ENCODE measurements at places on chromosomes 4 and X.

GRCh38 chr4:37971202-37971601 is 11.0 kb downstream of the PTTG2 start:
- no peak overlapping the region for H3K4me3 ChIP-seq
- no peaks in the 10 kb centered on the region for H3K4me1 ChIP-seq
- H3K36me3 ChIP-seq: no peaks in the 10 kb centered on the region
- H3K27ac ChIP-seq: no peak overlapping the region
- DNase-seq: no peak

DNA sequence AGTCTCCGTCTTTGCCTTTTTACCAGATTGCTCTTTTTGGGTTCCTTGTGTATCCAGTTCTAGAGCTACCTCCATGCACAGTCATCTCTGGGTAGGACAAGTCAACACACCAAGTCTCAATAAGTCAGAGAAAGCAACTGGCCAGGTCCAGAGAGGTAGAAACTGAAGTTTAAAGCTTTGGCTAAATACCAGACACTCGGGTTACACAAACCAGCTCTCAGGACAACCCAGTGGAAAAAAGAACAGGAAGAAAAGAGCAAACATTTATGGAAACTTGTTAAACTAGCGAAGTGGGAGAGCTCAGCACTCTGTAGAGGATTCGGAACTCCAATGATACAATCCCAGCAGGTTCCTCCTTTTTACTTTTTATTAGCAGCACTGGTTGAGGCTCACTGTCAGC is 291.0 kb upstream of the CPEB2 start:
- H3K4me1 ChIP-seq: no peaks in the 10 kb centered on the region
- DNase-seq: no peak
- no peak overlapping the region for H3K4me3 ChIP-seq
- H3K36me3 ChIP-seq: no peaks in the 10 kb centered on the region

GRCh38 chrX:112642349-112642748 is 37.4 kb downstream of the LHFPL1 start:
- peak; percentile 75 for DNase-seq
- H3K4me1 ChIP-seq: peaks cover 4% of the 10 kb centered on the region
- no peak overlapping the region for H3K27ac ChIP-seq
- H3K27me3 ChIP-seq: no peaks in the 10 kb centered on the region
- H3K4me3 ChIP-seq: no peak overlapping the region

GRCh38 chr4:2827874-2828751 is 15.5 kb upstream of the ADD1 start:
- no peak overlapping the region for H3K27ac ChIP-seq
- no peaks in the 10 kb centered on the region for H3K4me1 ChIP-seq
- no peak overlapping the region for H3K4me3 ChIP-seq
- no peaks in the 10 kb centered on the region for H3K27me3 ChIP-seq
- DNase-seq: no peak
- H3K36me3 ChIP-seq: peaks cover 86% of the 10 kb centered on the region

DNA sequence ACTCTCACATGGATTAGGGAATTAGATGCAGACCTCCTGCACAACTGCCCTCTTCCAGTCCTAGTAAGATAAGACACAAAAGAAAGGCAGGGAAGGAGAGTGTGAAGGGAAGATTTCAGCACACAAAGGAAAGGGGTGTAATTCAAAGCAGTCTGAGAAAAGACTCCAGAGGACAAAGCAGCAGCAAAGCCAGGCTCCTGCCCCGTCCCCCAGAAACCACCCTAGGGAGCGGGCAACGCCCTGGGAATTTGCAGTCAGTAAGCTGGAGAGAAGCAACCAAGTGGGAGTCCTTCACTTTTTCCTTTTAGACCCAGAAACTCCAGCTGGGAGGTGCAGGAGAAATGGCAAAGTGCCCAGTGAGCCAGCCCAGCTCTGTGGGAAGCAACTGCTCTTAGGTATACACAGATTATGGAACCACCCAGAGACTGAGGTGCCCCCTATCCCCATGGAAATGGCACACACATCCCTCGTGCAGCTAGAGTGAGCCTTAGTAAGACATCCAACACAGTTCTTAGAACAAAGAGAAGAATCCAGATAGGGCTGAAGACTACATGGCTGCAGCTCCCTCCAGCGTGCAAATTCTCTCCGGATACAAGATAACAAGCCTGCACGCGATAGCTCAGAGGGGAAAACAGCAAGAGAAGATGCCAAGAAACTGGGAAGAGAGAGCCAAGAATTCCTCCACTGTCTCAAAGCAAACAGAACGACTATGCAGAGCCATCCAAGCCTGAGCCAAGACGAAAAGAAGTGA is 26.5 kb upstream of the IRAK1 start:
- peaks cover 1% of the 10 kb centered on the region for H3K36me3 ChIP-seq
- H3K4me1 ChIP-seq: peaks cover 16% of the 10 kb centered on the region
- H3K27me3 ChIP-seq: no peaks in the 10 kb centered on the region

DNA sequence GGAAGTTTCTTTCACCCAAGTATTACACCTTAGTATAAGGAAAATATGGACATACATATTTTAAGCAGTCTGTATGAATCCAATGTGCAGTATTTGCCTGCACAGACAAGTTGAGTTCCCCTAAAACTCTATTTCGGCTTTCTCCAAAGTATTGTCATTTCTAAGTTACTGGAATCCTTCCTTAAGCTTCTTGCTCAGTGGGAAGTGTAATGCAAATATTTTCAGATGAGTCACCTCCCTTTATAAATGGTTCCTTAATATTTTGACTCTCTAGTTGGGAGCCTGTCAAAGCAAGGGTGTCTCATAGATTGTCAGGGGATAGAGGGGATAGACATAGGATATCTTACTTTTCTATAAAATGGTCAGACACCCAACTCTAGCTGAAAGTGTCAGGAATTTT is 178.6 kb downstream of the NAA11 start:
- no peaks in the 10 kb centered on the region for H3K36me3 ChIP-seq
- no peak overlapping the region for H3K4me3 ChIP-seq
- H3K4me1 ChIP-seq: no peaks in the 10 kb centered on the region
- no peak overlapping the region for H3K27ac ChIP-seq
- no peaks in the 10 kb centered on the region for H3K27me3 ChIP-seq

DNA sequence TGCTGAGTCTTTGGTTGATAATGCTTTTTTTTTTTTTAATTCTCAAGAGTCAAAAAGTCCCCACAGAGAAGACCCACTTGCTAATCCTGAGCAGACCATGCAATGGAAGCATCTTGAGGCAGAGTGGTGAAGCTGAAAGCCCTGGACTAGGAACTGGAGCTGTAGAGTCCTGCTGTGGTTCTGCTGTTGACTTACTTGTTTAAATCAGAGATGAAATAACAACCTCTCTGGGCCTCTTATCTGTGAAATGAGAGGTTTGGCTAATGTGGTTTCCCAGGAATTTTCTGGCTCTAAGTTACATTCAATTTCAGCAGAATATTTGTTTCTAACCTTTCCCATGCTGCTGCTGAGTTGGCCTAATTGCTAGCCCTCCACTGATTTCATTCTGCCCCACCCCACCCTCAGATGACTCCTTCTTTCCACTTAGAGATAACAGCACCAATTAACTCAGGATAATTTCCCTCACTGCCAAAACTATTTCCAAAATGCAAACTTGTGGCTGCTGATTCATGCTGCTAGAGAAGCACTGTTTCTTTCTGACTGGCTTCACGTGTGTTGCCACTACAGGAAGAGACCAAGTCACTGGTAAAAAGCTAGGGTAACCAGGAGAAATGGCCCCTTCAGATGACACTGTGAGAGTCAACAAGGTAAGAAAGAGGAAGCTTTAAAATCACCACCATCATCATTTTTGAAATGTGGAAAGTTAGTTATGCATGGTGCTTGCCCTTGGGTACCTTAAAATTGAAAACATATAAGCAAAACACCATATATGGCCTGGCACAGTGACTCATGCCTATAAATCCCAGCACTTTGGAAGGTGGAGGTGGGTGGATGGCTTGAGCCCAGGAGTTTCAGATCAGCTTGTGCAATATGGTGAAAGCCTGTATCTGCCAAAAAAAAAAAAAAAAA is 326.4 kb downstream of the DCHS2 start:
- DNase-seq: peak; percentile 77
- H3K27ac ChIP-seq: peak overlapping the region; percentile 56
- peaks cover 1% of the 10 kb centered on the region for H3K4me1 ChIP-seq
- no peaks in the 10 kb centered on the region for H3K36me3 ChIP-seq
- H3K27me3 ChIP-seq: no peaks in the 10 kb centered on the region

- no peaks in the 10 kb centered on the region for H3K27me3 ChIP-seq
- DNase-seq: no peak
- no peaks in the 10 kb centered on the region for H3K36me3 ChIP-seq
- H3K4me1 ChIP-seq: no peaks in the 10 kb centered on the region
- H3K4me3 ChIP-seq: no peak overlapping the region
These were observed 73.8 kb downstream of the MFAP3L start for GRCh38 chr4:169952236-169953002.

- H3K27ac ChIP-seq: no peak overlapping the region
- peaks cover 17% of the 10 kb centered on the region for H3K4me1 ChIP-seq
- no peaks in the 10 kb centered on the region for H3K36me3 ChIP-seq
- no peak overlapping the region for H3K4me3 ChIP-seq
- H3K27me3 ChIP-seq: no peaks in the 10 kb centered on the region
- DNase-seq: no peak
These were observed 63.7 kb upstream of the CAMK2D start for GRCh38 chr4:113825272-113825671.

DNA sequence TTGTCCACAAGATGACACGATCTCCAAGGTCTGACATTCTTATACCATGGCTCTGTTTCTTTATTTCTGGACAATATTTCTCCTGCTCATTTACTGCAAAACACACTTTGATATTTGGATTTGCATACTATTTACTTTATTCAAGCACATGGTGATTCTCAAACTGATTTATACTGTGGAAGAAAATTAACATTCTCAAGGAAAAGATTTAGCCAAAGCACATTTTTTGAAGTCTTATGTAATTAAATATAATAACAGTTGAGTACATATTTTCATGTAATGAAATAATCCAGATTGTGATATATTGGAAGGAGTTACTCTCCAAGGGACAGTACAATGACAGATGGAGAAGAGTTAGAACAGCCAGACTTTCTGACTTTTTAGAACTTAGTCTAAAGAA is 155.8 kb upstream of the CT83 start:
- H3K27me3 ChIP-seq: no peaks in the 10 kb centered on the region
- no peaks in the 10 kb centered on the region for H3K36me3 ChIP-seq
- no peak for DNase-seq
- no peak overlapping the region for H3K4me3 ChIP-seq
- H3K27ac ChIP-seq: no peak overlapping the region

GRCh38 chr4:3355266-3355748 is 62.5 kb downstream of the RGS12 start:
- H3K27ac ChIP-seq: no peak overlapping the region
- no peaks in the 10 kb centered on the region for H3K27me3 ChIP-seq
- H3K36me3 ChIP-seq: 0 out of 2 replicates have a peak, but pooled peaks cover 1% of the 10 kb centered on the region
- no peaks in the 10 kb centered on the region for H3K4me1 ChIP-seq
- no peak for DNase-seq
- no peak overlapping the region for H3K4me3 ChIP-seq

DNA sequence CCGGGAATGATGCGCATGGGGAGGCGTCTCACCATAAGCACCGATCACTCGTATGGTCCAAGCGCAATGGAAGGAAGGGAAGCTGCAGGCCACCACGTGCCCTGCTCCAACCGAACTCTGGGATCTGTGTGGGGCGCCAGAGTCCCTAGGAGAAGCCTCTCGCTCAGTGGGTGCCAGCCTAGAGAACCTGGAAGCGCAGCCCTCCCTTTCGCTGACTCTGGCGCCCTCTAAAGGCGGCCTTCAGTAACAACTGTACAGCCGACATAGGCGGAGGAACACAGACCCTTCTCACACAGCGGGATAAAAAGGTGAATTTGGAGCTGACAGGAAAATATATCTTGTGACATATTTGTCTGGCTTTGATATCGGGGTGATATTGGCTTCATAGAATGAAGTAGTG is 76.0 kb downstream of the INTS6L start:
- DNase-seq: peak; percentile 16
- H3K27ac ChIP-seq: no peak overlapping the region
- H3K27me3 ChIP-seq: peaks cover 1% of the 10 kb centered on the region
- no peak overlapping the region for H3K4me3 ChIP-seq
- H3K36me3 ChIP-seq: no peaks in the 10 kb centered on the region
- H3K4me1 ChIP-seq: no peaks in the 10 kb centered on the region

GRCh38 chrX:80751456-80751855 is 58.2 kb downstream of the BRWD3 start:
- DNase-seq: peak; percentile 3
- no peak overlapping the region for H3K27ac ChIP-seq
- no peak overlapping the region for H3K4me3 ChIP-seq
- H3K27me3 ChIP-seq: no peaks in the 10 kb centered on the region
- H3K4me1 ChIP-seq: no peaks in the 10 kb centered on the region

GRCh38 chr4:5955856-5956255 is 62.4 kb downstream of the C4orf50 start:
- H3K4me1 ChIP-seq: no peaks in the 10 kb centered on the region
- no peak overlapping the region for H3K4me3 ChIP-seq
- no peak overlapping the region for H3K27ac ChIP-seq
- peaks cover 10% of the 10 kb centered on the region for H3K27me3 ChIP-seq
- DNase-seq: no peak

DNA sequence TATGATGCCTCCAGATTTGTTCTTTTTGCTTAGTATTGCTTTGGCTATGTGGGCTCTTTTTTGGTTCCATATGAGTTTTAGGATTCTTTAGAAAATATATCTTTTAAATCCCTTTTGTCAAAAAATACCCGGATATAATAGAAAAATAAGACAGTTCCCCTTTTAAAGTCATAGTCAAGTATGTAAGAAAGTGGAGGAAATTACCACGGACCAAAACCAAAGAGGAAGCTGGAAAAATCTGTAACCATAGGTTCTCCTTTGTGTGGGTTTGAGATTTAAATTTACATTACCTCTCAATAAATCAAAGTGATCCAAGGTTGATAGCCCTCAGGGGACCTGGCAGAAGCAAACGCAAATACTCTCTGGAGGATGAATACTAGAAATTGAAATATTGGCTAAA is 58.3 kb upstream of the PACRGL start:
- H3K4me3 ChIP-seq: no peak overlapping the region
- H3K36me3 ChIP-seq: no peaks in the 10 kb centered on the region
- H3K4me1 ChIP-seq: no peaks in the 10 kb centered on the region

DNA sequence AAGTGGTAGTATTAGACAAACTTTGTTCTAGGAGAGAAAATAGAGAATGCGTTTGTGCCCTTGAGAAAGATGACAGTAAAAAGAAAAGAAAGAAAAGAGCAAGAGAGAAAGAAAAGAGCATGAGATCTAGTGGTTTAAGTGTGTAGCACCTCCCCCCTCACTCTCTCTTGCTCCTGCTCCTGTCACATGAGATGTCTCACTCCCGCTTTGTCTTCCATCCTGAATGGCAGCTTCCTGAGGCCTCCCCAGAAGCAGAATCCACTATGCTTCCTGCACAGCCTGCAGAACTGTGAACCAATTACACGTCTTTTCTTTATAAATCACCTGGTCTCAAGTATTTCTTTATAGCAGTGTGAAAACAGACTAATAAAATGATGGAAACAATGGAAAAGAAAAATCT is 499.6 kb downstream of the ACTRT1 start:
- H3K27me3 ChIP-seq: no peaks in the 10 kb centered on the region
- H3K4me3 ChIP-seq: no peak overlapping the region
- no peak for DNase-seq
- H3K4me1 ChIP-seq: no peaks in the 10 kb centered on the region
- no peaks in the 10 kb centered on the region for H3K36me3 ChIP-seq

- peaks cover 64% of the 10 kb centered on the region for H3K27me3 ChIP-seq
- no peak overlapping the region for H3K4me3 ChIP-seq
- no peak for DNase-seq
- no peak overlapping the region for H3K27ac ChIP-seq
- H3K4me1 ChIP-seq: no peaks in the 10 kb centered on the region
- H3K36me3 ChIP-seq: no peaks in the 10 kb centered on the region
These were observed 3.5 kb upstream of the NKX1-1 start for GRCh38 chr4:1409491-1410425.

GRCh38 chr4:80112236-80112635 is 39.2 kb upstream of the ANTXR2 start:
- H3K4me3 ChIP-seq: no peak overlapping the region
- DNase-seq: peak; percentile 18
- H3K27ac ChIP-seq: no peak overlapping the region
